ENCODE measurements at places on chromosomes 6 and 20.
A peak's percentile ranks its signal among the peaks of the same experiment; 100 is the strongest.

- no peak for DNase-seq
Observed at GRCh38 chr6:11092668-11093375, 812 bp upstream of the SMIM13 start.

- no peak for DNase-seq
Observed at GRCh38 chr6:27752038-27752885, 159.9 kb downstream of the OR2B2 start.

- no peak for DNase-seq
Observed at GRCh38 chr6:33018904-33019303, 9.5 kb upstream of the HLA-DOA start.

DNA sequence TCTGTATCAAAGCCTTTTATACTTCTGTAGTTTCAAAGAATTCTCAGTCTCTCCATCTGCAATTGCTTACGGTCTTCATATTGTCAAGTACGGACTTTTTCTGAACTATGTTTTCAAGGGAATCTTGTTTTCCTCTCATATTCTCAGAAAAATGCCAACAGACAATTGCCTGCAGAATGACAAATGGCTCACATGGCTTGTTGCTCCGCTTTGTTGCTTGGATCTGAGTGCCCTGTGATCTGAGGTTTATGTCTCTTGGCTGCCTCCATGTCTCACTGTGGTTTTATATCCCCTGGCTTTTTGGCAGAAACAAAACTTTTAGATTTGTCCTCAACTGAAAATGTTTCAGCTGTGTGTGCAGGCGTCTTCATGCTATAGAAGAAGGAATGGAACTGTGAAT, 285.4 kb upstream of the CHD6 start:
- DNase-seq, result no peak

DNA sequence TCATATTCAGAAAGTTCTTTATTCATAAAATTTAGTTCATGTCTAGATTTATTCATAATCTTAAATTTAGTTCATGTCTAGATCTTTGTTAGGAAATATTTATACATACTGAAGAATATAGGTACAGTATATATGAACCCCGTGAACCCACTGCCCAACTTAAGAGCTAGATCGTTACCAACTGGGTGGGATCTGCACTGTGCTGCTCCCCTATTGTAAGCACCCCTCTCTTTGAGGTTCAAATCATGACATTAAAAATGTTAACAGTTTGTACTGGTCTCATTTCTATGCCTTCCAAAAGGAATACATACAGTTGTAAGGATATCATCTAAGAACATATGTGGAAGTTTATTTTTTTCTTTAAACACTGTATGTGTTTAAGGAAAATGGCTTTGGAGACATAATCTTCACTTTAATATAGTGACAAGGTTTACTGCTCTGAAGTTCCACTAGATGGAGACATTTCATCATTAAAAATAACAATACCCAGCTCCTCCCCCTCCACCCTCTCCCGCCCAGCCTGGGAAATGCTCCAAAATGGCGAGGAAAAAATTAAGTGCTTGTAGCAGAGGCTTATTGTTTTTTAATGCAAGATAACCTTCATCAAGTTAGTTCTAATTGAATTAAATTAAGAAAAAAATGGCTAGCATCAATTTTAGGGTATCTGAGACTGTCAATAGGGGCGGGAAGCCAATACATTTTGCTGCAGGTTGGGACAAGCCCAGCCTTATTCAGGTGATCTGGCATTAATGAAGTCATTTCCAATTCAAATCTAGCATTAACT, 104.1 kb upstream of the TRAF3IP2 start:
- no peak for DNase-seq

DNA sequence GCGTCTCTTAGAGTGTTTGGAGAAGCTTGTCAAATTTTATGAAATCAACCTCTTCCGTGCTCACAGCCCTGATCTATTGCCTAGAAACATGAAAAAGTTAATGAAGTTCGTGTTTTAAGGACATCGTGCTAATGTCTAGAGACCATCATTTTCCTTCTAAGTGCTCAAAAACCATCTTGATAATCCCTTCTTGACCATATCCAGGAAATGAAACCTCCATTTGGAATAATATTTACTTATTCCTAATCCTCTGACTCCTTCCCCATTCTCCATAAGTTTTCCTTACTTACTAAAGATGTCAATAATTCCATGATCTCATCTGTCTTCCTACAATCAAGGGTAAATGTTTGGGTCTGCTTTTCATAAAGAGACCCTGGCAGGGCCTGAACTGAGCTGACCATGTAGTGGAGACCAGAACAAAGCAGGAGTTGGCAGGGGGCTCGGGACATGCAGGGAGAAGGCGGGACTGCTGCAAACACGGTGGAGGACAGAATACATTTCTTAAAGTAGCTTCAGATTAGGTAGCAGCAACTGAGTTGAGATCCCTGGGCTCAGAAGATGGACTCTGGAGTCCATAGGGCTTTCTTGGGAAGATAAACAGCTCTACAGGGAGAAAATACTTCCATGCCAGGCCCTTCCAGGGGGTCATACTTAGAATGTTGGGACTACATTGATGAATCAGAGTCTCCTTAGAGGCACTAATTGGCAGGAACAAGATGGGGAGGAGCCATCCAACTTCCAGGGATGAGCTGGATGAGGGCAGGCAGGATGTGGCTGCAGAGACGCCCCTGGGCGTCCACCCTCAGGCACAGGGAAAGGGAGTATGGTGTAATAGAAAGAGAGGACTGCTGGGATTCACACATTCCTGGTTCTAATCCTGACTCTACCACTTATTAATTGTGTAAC, 100.7 kb downstream of the RIN2 start:
- no peak for DNase-seq

DNA sequence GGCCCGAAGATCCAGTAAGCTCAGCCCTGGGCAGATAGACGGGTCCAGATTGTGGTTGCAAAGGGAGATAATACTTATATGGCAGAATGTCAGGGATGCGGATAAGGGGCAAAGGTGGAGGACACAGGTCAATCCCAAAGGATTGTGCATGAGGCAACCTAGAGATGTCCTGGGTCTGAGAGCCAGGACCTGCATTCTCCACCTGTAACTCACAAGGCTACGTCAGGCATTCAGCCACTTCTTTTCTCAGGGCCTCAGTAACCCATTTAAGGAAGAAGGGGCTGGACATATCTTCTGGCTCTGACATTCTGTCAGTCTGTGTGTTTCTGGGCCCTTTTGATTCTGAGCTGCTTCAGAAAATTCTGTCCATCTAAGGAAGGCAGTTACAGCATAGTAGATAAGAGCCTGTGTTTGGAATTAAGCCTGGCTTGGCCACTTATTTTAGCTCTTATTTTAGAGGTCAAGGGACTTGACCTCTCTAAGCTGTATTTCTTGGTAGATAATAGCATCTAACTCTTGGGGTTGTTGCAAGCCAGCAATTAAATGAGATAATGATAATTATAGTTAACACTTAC, 40.2 kb downstream of the CNBD2 start:
- DNase-seq, result no peak

GRCh38 chr20:1061484-1062221, 56.7 kb upstream of the PSMF1 start:
- DNase-seq, result no peak

GRCh38 chr20:1005452-1006027, 3.4 kb upstream of the RSPO4 start:
- peak; percentile 68 for DNase-seq

- DNase-seq, result no peak
Observed at GRCh38 chr6:167580619-167580911, 246.1 kb upstream of the AFDN start.

- no peak for DNase-seq
Observed at GRCh38 chr6:37005827-37006567, 542 bp downstream of the FGD2 start.

DNA sequence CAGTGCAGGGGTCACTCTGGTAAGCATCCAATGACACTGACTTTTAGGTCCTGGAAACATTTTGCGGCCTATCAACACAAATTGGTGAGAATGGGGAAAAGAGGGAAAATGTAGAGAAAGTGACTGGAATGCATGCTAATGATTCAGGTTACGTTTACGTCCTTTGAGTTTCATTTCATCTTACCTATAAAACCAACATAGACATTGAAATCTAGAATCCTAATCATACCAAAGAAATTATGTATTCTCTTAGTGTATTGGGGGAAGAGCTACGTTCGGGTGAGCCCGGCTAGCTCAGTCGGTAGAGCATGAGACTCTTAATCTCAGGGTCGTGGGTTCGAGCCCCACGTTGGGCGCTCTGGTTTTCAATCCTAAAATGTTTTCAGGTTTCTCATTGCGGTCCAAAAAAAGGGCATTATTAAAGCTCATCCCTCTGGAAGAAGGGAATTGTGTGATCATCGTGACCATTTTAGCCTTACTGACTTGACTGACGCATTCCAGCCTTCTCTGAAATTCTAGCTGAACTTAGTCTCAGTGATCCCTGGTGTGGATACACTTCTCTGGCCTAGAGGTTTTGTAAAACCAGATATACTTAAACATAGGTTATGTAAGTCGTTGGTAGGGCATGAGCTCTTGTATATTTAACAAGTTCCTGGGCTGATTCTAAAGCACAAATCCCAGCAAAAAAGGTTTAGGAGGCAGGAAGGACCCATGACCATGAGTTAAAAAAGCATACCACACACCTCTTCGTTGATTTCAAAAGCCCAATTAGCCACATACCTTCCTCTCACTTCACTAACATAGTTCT, 18.3 kb downstream of the HMGN4 start:
- DNase-seq, result no peak

GRCh38 chr6:139534472-139535115, 160.1 kb upstream of the CITED2 start:
- no peak for DNase-seq

GRCh38 chr6:16420337-16420714, 181.9 kb downstream of the GMPR start:
- no peak for DNase-seq

DNA sequence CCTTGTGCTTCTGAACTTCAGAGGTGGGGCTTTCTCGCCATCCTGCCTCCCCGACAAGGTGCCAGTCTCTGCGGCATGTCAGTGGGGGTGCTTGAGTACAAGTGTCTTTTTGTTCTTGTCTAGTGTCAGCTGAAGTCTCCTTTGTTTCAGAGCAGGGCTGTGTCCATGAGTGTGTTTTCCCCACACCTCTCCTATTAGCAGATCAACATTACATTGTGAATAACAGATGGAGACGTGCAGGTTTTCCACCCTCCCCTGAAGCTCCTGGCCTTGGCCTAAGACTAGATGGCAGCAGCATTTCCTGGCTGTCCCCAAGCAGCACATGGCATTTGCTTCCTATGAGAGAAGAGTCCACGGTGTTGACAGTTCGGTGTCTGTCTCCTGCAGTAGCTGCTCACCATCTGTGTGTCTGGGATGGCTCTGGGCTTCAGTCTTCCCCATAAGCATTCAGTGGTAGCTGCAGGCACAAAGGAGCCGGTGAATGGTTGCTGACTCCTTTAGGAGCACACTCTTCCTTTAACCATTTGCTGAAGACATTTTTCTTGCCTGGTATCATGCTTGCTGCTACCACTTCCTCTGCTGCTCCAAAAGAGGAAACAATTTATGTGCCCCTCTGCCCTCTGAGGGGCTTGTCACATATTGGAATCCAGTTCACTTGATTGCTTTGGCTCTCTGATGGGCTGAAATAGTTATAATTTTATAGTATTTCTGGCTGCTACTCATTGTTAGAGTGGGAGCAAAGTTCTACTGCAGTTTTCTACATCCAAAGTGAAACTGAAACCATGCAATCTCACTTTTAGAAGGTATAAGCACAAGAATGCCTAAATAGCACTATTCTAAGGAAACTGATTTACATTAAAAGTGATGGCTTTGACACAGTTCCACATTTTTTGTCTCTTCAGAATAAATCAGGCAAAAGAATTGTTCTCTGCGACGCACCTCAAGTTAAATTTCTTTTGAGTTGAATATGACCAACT, 913.0 kb downstream of the C6orf118 start:
- no peak for DNase-seq

- DNase-seq, result no peak
Observed at GRCh38 chr20:24042646-24043045, 54.1 kb upstream of the GGTLC1 start.

DNA sequence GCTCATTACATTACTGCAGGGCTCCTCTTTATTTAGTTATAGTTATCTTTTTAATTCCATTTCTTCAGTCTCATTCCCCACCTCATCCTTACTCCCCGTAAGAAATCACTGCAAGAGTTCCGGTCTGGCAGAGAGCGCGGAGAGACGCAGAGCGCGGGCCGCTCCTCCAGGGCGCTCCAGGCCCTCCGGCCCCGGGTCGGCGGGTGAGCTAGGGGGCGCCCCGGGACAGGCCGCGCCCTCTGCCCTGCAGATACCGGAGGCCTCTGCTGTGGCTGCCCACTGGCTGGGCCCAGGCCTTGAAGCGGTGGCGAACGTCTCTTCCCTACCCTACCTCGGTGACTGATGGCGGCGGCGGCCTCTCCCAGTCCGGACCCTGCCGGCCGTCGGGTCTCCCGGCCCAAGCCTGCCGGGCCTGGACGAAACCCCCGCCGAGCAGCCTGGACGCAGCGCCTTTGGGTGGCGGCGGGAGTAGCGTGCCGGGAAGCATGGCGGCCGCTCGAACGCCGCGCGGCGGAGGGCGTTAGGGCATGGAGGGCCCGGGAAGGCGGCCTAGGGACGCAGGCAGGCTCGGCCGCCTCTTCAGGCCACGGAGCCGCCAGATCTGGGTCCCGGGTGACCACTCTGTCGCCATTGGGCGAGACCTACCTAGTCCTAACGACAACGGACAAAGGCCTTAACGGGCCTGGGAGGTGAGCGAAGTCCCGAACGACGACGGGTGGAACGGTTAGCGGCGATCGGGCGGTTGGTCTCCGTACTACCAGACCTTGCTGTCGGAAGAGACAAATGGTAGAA, 16.4 kb upstream of the HMGN4 start:
- no peak for DNase-seq

- DNase-seq, result no peak
Observed at GRCh38 chr6:161658211-161658610, 384.4 kb upstream of the AGPAT4 start.

GRCh38 chr6:75855052-75855451, 106.0 kb downstream of the MYO6 start:
- DNase-seq, result peak; percentile 5

GRCh38 chr6:20718705-20719653, 184.7 kb downstream of the CDKAL1 start:
- no peak for DNase-seq

DNA sequence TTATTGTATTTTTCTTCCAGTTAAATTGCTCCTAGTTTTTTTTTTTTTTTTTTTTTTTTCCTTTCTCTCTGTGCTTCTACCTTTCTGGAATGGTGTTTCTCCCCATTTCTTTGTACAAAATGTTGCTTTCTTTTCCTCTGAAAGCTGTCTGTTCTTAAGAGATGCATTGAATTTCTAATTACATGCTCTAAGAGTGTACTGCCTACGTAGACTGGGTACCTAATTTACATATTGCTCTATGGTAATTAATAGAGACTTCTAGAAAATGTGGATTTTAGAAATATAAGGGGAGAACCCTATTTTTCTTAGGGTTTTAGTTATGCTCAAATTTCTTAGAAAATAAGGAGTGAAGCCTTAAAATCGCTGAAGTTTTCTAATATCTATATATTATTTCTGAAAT, 13.8 kb downstream of the KCNQ5 start:
- no peak for DNase-seq

DNA sequence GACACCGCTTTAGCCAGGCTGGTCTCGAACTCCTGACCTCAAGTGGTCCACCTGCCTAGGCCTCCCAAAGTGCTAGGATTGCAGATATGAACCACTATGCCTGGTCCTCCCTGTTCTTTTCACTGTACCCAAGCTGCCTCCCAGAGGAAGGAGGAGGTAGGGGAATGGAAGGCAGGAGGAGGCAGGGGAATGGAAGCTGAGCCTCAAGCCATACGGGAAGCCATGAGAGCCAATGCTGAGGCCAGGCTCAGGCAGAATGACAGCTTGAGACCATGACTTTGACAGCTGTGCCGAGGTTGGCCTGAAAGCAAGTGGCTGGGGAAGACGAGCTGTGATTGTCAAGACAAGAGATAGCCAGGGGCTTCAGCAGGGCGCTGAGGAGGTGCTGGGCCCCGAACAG, 13.6 kb upstream of the ZNF335 start:
- no peak for DNase-seq

Data from iPS DF 6.9 (cell line).